ENCODE measurements at places on chromosomes 12 and 14. TPM values are rescaled to one million over a fixed set of nuclear protein-coding genes. Genes with fewer than 3 reads are reported as not detected.

The TCL1B gene
- not detected for total RNA-seq

The MDM1 gene
- total RNA-seq, result 6.8 TPM

The CPNE6 gene
- total RNA-seq, result not detected

The DDN gene
- total RNA-seq, result 0.81 TPM

The KLRD1 gene
- not detected for total RNA-seq

The ABCD2 gene
- not detected for total RNA-seq

The SRRM4 gene
- not detected for total RNA-seq

The STON2 gene
- 1.3 TPM for total RNA-seq

The INSM2 gene
- not detected for total RNA-seq

The FAR2 gene
- total RNA-seq, result not detected

The FGF6 gene
- not detected for total RNA-seq

The LMO3 gene
- not detected for total RNA-seq

The ACOT6 gene
- not detected for total RNA-seq

The OVCH1 gene
- total RNA-seq, result not detected

The SLCO1C1 gene
- total RNA-seq, result not detected

The ZNF891 gene
- total RNA-seq, result 0.28 TPM
